ENCODE measurements at places on chromosomes 12 and 14.

DNA sequence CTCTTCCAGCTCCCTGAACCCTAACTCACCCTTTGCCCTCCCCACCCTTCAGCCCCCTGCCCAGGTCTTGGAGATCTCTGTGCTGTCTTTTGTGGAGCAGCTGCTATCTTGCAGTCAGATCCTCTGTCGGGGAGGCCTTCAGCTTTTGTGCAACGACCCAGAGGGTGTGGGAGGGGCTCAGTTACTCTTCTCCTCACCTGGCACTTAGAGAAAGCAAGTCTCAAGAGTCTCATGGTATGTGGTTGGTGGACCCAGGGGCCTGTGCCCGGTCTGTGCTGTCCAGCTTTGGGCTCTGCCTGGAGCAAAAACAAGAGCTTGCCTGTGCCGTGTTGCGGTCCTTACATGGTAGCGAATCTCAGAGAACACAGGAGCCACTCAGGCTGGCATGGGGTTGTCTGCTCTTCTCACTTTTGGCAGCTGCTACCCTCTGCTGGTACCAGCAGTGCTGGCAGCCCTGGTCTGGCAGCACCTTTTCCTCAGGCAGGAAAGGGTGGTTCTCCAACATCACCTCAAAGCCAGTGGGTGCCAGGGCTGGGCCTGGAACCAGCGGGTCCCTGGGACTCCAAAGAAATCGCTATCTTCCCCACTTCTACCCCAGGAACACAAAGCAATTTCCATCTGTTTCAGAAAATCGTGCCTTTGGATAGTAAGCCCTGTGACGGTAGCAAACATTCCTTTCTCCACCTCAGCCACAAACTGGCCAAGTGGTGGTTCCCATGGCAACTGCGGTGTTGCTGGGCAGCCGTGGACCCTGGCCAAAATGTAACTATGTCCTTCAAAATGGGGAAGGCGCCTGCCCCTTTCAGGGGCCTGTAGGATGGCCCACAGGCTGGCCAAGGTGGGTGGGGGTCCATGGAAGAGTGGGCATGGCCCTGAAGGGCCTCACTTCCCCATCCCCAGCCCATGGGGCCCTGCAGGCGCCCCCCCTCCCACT lies 90.0 kb downstream of the RIN3 start:
- DNase-seq = no peak

GRCh38 chr14:24231263-24232120 lies 675 bp downstream of the NEDD8 start:
- DNase-seq = no peak

DNA sequence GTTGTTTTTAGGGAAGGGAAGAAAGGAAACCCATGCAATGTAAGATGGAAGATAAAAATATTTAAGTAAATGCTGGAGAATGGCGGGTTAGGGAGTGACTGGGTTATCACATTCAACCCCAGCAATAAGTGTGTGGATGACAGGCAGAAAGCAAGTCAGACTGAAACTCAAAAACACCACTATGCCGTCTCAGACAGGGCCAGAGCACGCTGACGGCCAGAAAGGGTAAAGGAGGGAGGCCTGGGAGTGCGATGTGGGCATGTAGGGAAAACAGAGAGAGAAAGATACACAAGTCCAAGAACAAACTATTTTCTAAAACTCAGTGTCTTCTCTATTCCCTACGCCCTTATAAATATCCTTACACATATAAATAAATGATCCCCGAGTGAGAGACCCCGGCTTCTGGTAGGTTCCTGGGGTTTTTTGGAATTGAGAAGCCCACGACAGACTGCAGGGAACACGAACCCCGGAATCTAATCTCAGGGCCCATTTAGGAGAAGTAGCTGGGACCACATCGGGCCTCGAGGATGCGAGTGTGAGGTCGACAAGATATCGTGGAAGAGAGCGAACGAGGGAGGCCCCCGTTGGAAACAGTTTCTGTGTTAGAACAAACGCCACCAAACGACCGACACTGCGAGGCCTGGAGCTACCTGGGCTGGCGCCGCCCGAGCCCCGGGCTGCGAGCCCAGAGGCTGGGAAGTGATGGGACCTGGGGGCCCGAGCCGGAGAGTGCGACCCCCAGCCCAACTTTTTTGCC lies 735 bp upstream of the OTX2 start:
- DNase-seq = no peak

DNA sequence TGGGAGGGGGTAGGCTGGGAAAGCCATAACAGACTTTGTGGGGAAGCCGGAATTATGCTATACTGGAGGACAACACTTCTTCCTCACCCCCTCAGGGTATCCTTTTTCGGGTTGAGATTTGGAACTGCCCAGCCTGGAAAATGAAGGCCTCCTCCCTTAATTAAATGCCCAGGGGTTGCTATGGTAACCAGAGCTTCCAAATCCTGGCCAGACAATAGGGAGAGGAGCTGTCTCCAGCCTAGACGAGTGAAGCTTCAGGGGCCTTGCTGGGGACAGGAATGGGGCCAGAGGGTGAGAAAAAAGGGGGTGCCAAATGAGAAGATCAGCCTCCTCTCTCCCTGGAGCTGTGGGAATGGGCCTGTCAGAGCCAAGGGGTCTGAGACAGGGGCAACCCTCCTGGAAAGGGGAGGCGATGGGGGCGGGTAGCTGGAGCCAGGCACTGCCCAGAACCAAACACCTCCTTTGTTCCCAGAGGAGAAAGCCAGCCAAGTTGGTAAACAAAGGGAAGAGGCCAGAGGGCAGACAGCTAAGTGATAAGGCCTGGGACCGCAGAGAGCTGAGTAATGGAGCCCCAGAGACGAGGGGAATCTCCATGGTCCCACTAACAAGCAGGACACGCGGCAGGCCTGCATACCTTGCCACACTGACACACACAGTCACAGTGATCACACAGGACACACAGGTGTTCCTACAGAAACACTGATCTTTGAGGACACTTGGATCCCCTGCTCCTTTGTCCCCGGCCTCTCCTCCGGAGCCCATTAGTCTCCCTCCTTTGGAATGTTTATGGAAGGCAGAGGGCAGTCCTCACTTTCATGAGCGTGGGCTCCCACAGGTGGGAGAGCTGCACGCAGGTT lies 17.9 kb upstream of the RND1 start:
- no peak for DNase-seq

GRCh38 chr14:64763801-64764621 lies 59.8 kb downstream of the PLEKHG3 start:
- DNase-seq = no peak

DNA sequence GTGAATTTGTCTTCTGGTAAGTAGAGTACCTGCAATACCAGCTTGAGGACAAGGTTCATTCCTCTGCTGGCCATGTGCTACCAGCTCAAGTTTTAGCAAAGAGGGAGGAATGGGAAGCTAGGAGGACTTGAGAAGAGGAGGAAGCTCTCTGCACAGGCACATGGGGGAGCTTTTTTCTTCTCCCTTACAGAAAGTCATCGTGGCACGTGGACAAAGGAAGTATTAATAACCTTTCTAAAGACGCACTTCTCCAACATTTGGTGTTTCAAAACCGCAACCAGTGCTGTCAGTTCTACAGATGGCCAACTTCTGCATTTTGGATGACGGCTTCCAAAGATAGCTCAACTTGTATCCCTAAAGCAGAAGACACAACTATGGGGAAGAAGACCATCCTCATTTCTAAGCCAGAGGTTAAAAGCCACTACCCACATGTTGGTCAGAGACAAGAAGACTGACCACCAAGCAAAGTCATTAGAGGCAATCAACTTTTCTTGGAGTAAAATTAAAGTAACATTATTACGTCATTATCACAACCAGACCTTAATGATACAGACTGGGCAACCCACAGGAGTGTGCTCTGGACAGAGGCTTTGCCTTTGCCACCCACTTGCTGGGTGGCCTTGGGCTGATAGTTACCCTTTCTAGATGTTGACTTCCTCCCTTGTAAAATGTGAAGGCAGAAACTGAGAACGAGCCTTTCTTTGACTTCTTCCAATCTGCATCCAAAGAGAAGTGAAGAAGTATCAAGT lies 12.3 kb upstream of the TMED10 start:
- DNase-seq = no peak

GRCh38 chr14:68942296-68943035 lies 36.6 kb downstream of the ACTN1 start:
- DNase-seq = no peak

DNA sequence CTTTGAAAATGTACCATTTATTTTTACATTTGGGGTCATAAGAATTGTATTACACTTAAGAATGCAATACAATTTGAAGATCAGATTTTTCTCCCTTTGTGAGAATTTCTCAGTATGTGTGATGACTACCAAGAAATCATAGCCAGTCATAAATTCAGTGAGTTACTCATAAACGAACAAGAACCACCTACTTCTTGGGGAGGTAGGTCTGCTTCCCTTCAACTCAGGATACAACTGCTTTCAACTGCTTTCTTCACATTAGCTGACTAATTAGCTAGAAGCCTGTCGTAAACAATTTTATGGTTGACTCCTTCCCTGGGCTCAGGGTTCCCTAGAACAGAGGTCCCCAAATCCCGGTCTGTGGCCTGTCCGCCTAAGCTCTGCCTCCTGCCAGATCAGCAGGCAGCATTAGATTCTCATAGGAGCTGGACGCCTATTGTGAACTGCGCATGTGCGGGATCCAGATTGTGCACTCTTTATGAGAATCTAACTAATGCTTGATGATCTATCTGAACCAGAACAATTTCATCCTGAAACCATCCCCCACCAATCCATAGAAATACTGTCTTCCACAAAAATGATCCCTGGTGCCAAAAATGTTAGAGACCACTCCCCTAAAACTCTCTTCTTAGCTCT lies 3.7 kb downstream of the ANG start:
- no peak for DNase-seq

GRCh38 chr12:76544601-76545261 lies 14.8 kb downstream of the OSBPL8 start:
- no peak for DNase-seq

- DNase-seq = no peak
These were observed 83.7 kb upstream of the IGF1 start for GRCh38 chr12:102564026-102564425.

DNA sequence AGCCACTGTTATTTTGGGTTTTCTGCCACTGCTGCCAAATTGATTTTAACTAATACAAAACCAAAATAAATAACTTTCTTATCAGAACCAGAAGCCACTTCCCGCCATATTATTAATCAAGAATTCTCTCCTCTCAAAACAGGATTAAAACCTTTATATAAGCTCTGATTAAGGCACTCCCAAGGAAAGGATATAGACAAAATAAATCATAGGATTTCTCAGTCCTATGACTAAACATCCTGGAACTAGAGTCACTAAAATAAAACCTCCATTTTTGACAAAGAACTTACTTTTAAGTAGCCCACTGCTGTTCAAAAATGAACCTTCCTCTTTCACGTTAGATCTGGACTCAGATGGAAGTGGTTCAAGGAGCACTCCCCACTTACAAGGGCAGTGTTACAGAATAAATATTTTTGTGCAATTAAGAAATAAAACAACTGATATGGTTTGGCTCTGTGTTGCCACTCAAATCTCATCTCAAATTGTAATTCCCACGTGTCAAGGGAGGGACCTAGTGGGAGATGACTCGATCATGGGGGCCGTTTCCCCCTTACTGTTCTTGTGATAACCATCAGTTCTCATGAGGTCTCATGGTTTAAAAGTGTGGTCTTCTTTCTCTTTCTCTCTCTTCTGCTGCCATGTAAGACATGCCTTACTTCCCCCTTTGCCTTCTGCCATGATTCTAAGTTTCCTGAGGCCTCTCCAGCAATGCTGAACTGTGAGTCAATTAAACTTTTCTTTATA lies 26.4 kb downstream of the GXYLT1 start:
- no peak for DNase-seq

DNA sequence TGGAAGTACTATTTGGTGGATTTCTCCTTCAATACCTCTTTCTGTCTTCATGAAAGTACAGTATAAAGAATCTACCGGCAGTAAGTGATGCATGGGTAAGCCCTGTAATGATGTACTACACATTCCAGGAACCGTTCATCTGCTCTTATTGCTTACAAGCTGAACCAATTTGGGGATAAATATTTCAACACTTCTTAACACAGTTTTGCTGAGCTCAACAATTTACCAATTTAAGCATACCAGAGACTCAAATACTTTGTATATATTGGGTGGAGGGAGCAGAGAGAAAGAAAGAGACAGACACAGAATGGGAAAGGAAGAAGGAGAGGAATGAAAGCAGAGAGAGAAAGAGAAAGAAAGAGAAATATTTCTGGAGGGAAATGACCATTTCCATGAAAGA lies 821.1 kb upstream of the FLRT2 start:
- no peak for DNase-seq

GRCh38 chr12:50103767-50104321 lies at the start of gene GPD1:
GPD1 (plus strand) TSS chr12:50104008; CDS start chr12:50104051, 43 bp downstream.
- no peak for DNase-seq

GRCh38 chr12:124939421-124940142 lies 25.1 kb upstream of the UBC start:
- DNase-seq = peak; percentile 92

GRCh38 chr14:97299661-97300060 lies 502.5 kb downstream of the VRK1 start:
- DNase-seq = no peak

DNA sequence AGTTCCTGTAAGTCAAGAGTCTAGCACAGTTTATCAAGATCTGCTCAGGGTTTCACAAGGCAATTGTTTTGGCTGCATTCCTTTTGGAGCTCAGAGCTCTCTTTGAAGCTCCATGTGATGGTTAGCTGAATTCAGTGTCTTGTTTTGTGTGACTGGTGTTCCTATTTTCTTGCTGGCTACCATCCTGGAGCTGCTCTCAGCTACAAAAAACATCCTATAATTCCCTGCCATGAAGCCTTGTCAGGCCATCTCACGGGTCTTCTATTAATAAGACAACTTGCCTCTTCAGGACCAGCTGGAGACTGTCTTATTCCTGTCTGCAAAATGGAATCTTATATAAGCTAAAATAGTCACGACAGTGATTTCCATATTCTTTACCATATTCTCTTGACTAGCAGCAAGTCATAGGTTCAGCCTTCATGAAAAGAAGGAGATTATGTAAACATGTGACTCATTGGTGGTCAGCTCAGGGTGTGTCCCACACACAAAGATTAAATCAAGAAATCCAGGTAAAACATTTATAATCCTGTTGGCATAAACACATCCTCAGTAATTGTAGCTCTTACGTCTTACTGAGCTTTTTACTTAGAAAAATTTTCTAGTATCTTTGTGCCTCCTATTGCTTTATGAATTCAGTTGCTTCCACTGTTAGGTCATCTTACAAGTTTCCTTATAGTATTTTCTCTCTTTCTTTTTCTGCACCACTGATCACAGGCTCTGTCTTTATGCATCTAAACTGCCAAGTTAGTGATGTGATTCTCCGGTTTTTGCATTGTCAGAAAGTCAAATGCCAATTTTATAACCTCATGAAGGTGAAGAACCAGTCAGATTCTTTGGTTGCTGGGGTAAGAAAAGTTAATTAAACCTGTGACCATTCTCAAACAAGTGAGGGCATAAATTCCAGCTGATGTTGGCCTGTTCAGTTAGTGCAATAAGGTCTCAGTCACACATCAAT lies 378.5 kb upstream of the MGAT4C start:
- DNase-seq = no peak

DNA sequence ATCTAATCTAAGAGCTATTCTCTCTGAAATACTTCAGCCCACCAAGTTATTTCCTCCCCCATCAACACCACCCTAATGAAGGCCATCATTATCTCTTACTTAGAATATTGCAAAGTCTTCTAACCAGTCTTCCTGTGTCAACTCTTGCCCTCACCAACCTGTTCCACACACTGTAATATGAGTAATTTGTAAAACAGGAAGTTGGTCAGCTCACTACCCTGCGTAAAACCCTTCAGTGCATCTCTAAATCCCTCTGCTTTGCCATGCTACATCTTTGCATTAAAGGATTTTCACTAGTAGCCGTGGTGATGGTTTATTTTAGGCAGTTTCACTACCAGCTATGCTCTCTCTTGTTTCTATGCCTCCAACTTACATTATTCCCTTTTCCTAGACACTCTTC lies 70.0 kb downstream of the KIF21A start:
- DNase-seq = no peak

GRCh38 chr14:83164016-83164415 lies 1630.4 kb upstream of the SEL1L start:
- no peak for DNase-seq
